ENCODE measurements at places on chromosomes 16 and 17.

DNA sequence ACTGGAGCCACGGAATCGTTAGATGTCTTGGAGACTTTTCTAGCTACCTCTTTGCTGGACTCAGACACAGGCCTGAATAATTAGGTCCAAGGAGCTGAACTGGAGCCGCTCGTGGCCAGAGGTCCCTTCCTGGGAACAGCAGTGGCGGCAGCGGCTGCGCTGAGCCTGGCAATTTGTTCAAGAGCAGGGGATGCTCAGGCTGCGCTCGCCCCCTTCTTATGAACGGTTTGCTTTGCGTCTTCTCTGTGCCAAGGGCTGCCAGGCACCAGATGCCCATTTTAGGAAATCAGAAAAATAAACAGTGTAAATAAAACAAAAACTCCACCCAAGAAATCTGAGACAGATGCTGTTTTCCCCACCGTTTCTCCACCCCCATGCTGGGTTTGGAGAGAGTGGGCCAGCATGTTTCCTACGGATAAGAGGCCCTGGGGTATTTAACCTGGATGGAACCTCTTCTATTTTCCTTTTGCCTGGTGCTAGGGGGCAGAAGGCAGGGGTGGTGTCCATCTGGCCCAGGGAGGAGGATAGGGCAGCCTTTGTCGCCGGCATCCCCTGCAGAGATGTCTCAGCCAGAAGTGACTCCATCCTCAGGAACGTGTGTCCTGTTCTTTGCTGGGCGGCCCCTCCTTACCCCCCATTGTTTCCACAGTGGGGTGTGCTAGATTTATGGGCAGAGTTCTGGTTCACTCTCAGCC, 163.4 kb downstream of the SEC14L1 start:
- DNase-seq, result no peak

DNA sequence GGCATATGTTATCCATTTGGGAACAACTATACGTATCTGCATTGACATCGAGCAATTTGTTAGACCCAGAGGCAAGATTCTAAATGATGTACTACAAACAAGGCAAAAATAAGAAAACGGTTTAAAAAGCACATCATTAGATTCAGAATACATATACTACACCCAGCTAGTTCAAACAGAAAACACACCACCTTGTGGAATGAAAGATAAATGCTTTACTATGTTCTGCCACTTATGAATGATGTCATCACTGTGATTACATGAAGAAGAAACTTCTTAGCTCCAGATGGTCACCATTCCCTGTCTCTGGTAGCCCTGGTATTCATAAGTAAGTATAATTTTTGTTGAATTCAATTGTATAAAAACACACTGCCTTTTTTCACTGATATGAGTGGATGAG, 7.8 kb downstream of the NACA2 start:
- no peak for DNase-seq

- DNase-seq, result no peak
Measured at GRCh38 chr17:880443-881269, 98.5 kb downstream of the MRM3 start.

DNA sequence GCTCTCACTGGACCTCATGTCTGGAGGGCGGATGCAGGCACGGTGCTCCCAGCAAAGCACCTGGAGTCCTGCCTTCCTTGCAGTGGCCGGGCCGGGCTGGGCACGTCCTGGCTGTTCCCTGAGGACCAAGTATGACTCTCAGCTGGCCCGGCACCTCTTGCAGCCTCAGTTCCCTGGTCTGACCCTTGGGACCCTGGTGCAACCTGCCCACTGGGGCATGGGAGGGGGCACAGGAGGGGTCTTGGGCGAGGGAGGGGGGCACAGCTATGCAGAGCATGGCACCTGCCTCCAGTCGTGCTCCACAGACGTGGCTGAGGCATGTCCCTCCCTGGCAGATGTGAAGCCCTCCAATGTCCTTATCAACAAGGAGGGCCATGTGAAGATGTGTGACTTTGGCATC, 19.6 kb downstream of the MAP2K3 start:
- DNase-seq, result no peak

DNA sequence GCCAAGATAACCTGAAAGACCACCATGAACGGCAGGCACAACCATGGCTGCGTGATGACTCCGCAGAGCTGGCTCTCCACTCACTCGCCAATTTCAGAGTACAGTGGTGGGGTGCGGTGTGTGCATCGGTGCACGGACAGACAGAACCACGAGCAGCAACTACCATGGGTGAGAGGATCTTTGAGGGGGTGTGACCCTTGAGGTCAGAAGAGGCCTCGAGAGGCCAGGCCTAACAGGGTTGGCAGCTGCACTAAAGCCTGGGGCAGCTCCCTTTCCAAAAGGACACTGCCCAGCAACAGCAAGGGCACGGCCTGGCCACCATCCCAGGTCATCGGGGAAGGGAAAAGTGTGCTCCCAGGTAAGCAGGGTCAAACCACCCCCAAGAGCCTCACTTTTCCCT, 1.9 kb upstream of the ECI1 start:
- DNase-seq, result no peak

GRCh38 chr17:47934856-47935255, 6.5 kb upstream of the PNPO start:
- DNase-seq, result no peak

DNA sequence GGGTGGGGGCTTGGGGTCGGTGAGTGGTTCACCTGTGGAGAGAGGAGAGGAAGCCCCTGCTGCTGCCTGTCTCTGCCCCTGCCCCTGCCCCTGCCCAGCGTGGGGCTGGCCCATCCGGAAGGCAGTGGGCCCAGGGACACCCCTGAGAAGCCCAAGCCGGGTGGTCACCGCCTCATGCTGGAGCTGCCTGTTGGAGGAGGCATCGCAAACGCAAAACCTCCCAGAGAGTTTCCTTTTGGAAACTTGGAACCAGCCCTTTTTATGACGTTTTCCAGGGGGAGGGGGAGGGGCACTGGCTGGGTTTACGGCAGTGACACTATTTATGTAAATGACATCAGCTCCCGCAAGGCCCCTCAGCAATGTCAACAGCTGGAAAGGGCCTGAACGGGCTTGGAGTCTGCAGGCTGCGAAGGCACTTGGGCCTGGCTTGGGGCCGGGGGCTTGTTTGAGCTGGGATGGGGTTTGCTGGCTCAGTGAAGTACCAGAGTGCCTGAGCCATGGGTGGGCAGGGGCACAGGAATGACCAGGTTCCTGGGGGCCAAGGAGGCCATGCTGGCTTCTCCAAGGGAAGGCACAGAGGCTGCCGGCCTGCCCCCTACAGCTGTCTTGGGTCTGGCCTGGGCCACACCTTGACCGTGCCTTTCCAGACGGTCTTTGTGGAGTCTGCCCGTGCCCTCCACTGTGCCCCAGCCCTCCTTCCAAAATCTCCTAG, 219.5 kb downstream of the NTN1 start:
- no peak for DNase-seq

DNA sequence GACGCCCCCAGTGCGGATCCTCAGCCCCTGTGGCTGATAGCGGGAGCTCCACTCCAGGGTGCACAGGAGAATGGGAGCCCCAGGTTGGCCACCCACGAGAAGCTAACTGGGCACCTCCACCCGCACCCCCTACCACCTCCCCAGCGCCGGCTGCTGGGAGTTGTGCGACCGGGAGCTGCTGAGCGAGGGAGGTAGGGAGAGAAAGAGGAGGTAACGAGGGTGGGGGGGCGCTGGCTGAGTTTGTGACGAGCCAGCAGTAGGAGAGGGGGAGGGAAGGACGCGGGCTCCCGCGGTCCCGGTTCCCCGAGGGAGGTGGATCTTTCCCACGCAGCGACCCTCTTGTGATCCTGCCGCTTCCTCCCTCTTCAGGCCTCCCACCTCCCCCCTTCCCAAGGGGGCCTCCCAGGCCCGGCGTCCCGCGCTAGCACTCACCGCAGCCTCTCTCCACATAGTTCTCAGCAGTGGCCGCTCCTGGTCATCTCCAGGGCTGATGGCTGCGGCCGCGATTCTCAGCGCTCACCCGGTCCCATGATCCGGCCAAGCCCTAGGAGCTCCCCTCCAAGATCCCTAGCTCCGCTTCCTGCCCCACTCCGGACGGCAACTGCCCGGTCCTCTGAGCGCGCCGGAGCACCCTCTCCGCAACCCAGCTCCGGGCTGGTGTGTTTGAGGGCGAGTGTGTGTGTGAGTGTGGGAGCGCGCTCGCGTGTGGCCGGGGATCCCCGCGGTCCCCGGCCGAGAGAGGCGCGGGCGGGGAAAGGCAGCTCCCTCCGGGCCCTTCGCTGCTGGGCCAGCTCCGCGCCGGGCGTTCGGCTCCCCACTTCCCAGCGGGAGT, at the start of gene GRIN2A:
Gene GRIN2A (minus strand): TSS at position 207 of the 832 bp plus-strand sequence. CDS start 2,017 bp downstream, outside the sequence.
- no peak for DNase-seq

DNA sequence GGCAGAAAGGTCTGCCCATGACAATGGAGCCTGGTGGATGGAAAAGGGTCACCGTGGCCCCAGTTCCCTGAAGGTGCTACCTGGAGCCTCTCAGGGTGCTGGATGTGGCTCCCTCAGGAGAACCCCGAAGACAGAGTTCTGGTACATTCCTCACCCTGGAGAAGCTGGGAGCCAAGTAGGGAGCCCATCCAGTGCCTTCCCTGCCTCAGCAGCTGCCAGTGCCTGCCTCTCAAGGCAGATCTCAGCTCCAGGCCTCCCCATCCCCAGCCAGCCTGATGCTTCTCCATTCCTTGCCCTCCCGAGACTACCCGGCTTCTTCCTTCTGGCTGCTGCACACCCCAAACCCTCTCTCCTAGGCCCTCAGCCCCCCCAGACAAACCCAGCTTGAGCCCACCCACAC, 20.5 kb downstream of the SCGB1C2 start:
- no peak for DNase-seq

GRCh38 chr16:65336160-65336559, 214.3 kb upstream of the CDH11 start:
- no peak for DNase-seq

- DNase-seq, result no peak
Measured at GRCh38 chr16:67260426-67261063, 11.8 kb downstream of the SLC9A5 start.

GRCh38 chr16:49578435-49579024, 204.9 kb downstream of the C16orf78 start:
- DNase-seq, result no peak

DNA sequence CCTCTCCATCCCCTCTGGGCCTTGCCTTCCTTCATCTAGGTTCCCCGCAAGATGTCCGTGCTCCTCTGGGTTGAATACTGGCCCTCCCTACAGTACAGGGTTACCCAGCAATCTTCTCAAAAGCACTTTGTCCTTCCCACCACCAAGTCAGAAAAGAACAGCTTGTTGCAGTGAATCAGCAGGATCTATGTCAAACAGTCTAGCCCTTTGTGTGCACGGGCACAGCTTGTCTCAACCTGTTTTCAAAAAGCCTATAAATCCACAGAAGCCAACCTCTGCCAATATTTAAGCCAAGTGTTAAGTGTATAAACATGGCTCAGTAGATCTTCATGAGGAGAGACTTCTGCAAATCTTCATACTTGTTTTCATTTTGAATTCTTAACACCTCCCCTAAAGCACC, 25.2 kb downstream of the C17orf67 start:
- DNase-seq, result no peak

DNA sequence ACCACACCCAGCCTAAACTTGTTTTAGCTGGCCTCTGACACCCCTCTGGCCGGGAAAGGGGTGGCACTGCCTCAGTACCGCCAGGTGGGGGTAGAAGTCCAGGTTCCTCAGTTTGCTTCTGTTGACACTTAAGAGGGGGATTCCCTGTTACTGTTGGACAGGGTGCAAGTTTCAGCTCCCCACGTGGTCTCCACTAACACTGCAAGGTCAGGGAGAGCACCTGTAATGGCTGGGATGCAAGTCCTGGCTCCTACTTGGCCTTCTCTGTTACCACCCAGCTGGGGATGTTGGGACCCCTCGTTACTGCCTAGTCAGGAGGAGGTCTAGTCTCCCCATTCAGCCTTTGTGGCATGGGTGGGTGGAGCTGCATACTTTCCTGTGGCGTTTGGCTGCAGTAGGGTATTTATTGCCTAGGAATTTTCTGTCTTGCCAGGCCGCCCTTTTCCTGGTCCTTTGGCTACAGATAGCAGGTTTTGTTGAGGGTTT, 10.6 kb upstream of the MFAP4 start:
- no peak for DNase-seq

DNA sequence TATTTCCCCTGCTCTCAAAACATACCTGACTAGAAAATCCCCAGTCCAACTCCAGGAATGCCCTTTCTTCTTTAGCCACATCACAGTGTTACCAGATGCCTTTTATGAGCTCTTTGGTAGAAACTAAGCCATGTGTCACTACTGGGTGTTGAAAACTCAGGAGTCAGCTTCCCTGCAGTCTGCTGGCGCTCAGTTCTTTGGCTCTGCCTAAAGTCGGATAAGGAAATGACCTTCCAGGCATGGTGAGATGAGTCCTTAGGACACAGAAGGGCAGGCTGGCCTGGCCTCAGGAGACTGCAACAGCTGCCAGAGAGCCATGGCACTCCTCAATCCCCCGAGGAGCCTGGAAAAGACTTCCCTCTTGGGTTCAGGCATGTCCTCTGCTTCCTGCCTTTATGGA, 89.1 kb downstream of the CDH13 start:
- DNase-seq, result no peak

- no peak for DNase-seq
Measured at GRCh38 chr17:50356892-50357510, 11.1 kb downstream of the XYLT2 start.

- no peak for DNase-seq
Measured at GRCh38 chr16:78128913-78129312, 29.5 kb downstream of the WWOX start.

- no peak for DNase-seq
Measured at GRCh38 chr16:60991886-60992285, 1044.4 kb downstream of the CDH8 start.

GRCh38 chr17:15038656-15039055, 226.5 kb downstream of the PMP22 start:
- no peak for DNase-seq

DNA sequence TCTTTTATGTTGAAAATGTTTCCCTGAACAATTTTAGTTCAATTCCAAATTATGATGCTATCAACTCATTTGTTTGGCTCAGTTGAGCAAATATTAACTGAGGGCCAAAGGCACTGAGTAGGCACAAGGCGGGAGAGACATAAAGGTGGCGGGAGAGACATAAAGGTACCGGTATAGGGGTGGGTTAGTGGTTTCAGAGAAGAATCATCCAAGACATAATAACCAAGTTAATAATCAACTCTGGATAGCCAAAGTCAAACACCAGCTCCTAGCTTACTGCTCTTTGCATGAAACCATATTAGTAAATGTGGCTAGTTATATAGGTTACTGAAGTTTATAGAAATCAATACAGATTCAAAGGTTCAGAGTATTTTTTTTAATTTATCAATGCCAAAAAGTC, 91.7 kb downstream of the RPGRIP1L start:
- DNase-seq, result no peak

DNA sequence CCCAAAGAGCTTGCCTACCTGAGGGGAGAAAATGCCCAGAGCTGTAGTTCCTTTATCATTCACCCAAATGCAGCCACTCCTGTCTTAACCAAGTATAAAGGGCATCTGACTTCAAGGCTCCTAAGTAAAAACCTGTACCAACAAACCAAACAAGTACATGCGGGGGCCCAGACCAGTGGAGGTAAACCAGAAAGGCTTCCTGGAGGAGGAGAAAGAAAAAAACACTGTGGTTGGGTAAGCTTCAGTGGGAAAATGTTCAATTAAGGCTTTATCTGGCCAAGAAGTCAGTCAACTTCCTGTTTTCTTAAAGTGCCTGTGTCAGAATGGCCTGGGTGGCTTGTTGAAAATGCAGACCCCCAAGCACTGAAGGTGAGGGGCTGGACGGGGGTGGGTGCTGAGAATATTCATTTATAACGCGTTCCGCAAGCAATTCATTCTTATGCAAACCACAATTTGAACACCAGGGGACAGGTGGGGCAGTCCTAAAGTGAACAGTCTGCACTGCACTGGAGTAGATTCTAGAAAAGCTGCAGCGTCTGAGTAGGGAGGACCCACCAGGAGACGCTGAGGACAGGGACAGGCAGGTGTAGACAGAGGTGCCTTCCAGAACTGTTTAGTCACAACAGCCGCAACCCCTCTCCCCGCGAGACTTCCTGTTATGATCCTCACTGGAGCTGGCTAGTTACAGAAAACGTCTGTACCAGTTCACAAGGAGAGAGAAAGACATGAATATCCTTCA, 467.1 kb downstream of the SOX9 start:
- no peak for DNase-seq
